ENCODE measurements at places on chromosomes 4 and X.

DNA sequence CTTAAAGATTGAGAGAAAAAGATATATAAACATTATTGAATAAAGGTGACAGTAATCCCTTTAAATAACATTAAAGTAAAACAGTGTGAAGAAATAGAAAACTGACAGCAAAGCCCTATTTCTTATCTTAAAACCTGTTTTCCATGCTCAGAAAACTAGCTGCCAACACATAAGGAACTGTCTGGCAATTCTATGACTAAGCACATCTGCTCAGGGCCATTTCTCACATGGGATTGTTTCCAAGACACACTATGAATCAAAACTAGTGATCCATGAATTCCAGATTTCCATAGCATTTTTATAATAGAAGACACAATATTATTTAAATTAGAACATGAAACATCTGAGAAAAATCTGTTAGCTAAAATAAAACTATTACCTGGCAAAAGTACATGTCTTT, 113.4 kb downstream of the SCLT1 start:
- DNase-seq = peak; percentile 86

- DNase-seq = peak; percentile 47
Observed at GRCh38 chr4:15744016-15744545, 34.0 kb upstream of the CD38 start.

DNA sequence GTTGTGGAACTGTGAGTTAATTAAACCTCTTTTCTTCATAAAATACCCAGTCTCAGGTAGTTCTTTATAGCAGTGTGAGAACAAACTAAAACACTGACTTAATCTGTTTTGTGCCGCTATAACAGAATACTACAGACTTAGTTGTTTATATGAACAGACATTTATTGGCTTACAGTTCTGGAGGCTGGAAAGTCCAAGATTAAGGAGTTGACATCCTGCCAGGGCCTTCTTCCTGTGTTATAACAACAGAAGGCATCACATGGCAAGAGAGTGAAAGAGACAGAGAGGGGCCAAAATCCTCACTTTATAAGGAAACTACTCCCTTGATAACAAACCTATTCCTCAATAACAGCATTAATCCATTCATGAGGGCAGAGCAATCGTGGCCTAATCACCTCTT, 42.5 kb upstream of the KCNIP4 start:
- DNase-seq = peak; percentile 14

DNA sequence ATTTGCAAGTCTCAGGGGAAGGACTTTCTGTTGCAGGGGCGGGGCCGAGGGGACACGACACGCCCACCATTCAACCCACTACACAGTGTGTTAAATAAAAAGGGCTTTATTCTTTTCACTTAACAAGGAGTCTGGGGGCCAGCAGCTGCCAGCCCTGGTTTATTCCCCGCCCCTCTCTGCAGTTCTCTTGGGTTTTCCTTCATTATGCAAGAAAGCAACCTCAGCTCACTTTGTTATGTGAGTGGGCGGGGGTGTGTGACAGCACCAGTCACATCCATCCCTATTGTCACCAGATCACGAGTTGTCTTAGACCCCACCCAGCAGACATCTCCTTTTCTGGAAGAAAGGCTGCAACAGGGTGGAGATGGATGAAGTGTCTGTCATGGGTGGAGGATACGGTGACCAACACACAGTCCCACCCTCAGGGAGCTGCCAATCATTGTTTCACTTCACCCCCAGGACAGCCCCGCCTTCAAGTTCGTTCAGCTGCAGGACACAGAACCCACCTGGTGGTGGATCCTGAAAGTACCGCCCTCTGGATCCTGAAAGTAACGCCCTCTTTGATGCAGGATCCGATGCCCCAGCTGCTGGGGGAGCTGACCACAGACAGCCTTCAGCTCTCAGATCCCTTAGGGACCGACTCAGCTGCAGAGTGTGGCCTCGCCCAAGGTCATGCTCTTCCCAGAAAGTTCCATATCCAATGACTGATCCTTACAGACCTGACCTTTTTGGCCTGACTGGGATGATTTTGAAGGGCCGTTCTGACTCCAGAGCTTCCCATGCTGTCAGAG, 79.6 kb downstream of the SMIM20 start:
- peak; percentile 16 for DNase-seq

- DNase-seq = no peak
Observed at GRCh38 chrX:1093121-1093520, 119.3 kb downstream of the CRLF2 start.

DNA sequence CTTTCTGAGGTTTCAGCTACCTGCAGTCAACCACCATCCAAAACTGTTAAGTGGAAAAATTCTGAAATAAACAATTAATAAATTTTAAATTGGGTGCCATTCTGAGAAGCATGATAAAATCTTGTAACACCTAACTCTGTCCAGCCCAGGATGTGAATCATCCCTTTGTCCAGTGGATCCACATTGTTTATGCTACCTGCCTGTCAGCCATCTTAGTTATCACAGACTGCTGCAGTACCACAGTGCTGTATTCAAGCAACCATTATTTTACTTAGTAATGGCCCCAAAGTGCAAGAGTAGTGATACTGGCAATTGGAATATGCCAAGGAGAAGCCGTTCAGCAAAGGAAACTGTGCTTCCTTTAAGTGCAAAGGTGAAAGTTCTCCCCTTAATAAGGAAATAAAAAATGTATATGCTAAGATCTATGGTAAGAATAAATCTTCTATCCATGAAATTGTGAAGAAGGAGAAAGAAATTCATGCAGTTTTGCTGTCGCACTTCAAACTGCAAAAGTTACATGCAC, 20.6 kb downstream of the CAMK2D start:
- no peak for DNase-seq

- DNase-seq = no peak
Observed at GRCh38 chrX:39492497-39493162, 605.1 kb downstream of the BCOR start.

DNA sequence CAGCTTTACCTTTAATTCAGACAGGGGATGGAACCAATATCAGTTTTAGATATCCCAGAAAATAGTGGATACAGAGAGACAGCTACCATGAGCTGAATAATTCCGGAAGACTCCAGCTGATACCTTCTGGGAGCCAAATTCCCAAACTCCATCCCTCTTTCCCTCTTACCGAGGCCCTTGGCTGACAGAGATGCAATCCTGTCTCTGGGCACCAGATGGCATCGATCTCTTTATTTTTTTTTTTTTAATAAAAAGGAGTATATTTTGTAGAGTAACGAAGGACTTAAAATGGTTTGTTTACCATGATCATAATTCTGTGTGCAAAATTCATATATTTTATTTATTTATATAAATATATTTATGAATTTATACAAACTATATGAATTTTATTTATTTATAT, 31.0 kb downstream of the RAB40A start:
- DNase-seq = peak; percentile 5

DNA sequence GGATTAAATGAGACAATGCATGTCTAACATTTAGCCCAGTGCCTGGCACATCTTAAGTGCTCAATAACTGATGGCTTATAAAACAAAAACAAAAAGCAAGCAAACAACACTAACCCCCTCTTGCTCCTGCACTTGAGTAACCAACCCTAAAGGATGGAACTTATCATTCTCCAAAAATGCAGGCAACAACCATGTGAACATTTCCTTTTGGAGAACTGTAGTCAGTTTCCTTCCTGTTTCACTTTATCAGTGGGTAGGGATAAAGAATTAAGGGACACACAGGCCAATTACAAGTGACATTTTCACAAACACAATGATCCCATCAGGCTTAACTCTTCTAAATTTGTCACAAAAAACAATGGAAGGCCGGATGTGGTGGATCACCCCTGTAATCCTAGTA, 30.4 kb downstream of the RPS3A start:
- no peak for DNase-seq

DNA sequence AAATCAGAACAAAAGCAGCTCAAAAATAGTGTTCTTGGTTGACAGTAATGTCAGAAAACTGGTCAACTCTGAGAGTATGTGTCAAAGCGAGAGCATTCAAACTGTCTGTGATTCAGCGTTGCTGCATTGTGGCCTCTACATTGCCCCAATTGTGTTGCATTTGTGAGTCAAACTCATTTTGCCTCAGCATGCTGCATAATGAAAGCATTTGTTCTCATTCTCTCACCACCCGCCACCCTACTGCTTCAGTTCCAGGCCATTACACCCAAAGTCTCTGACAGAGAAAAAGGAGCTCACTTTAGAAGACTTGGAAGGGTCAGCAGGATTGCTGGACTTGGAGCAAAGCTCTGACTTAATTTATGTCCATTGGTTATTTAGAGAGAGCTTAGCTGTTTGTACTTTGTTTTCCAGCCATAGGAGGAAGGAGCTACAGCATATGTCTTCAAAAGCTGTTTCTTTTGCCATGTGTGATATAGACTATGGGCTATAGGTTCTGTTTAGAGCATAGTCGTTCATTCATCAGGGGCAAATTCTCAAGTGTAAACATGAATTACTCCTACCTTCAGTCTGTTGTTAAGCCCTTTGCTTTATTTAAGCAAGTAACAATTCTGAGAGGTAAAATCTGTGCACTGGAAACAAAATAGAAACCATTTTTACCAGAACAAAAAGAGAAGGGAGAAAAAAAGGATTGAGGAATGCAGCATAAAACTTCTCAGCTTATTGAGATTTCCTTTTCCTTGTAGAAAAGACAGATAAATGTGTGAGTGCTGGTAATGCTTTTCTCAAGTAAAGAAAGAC, 153.4 kb upstream of the ANK2 start:
- DNase-seq = peak; percentile 54

- DNase-seq = no peak
Observed at GRCh38 chr4:1836650-1837049, 19.3 kb downstream of the LETM1 start.

- no peak for DNase-seq
Observed at GRCh38 chrX:15853586-15854079, 980 bp downstream of the AP1S2 start.

- DNase-seq = peak; percentile 53
Observed at GRCh38 chr4:24103434-24104157, 213.7 kb upstream of the PPARGC1A start.

DNA sequence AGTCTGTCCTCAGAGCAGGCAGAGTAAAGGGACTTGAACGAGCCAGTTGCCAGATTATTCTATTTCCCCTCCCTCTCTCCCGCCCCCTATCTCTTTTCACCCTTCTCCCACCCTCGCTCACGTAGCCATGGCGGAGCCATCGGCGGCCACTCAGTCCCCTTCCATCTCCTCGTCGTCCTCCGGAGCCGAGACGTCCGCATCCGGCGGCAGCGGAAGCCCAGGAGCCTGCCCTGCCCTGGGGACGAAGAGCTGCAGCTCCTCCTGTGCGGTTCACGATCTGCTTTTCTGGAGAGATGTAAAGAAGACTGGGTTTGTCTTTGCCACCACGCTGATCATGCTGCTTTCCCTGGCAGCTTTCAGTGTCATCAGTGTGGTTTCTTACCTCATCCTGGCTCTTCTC, 106.2 kb upstream of the SMAD1 start:
- no peak for DNase-seq

DNA sequence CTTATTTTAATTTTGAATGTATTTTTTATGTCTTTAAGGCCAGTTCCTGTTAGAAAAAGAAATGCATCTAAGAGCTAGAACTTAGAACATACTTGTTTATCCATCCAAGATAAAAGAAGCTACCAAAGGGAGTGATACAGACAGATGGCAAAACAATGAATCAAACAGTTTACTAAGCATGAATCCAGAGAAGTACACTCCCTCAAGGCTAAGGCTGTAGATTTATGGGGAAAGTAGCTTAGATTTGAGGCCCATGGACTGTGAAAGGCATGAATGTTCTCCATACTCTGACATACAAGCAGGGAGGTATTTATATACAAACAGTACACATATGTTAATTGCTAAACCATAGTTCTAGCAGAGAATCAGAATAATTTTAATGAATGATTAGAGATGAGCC, 255.3 kb upstream of the NRK start:
- DNase-seq = no peak

DNA sequence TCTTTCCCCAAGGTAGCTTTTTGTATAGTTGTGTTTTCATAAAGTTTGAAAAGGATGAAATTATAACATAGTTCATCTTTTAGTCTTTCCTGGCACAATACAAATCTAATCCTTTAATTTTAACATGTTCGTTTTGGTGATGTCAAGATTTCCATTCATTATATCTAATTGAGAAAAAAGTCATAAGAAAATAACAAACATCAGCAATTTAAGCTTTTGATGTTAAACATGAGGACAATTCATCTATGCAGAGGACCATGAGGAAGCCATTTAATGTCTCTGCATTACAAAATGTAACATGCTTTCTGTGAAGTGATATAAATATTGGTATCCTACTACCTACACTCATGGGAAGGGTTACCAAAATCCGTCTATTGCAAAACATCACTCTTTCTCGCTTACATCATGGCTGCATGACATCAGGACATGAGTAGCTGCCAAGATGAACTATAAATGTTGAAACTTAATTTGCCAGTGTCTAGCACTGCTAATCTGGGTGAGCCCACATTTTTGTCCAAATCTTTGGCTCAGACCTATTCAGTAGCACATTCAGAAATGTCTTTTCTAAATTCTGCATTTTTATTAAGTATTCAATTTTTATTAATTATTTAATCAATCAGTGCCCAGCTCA, 9.5 kb downstream of the EPGN start:
- peak; percentile 13 for DNase-seq

DNA sequence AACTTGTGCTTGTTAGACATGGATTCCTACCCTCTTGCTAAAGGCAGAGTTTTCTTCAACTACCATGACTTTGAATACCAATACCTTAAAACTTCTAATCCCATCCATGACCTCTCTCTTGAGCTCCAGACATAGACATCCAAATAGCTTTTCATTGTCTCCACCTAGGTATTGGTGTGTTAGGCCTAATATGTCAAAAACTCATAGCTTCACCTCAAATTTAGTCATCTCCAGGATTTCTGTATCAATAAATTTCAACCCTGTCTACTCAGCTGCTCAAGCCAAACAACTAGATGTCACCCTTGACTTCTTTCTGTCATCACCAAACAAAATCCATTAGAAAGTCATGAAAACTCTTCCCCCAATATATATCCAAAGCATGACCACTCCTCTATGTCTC, 617.7 kb upstream of the GRIA3 start:
- DNase-seq = no peak

GRCh38 chr4:20273793-20274192, 22.1 kb downstream of the SLIT2 start:
- DNase-seq = no peak

DNA sequence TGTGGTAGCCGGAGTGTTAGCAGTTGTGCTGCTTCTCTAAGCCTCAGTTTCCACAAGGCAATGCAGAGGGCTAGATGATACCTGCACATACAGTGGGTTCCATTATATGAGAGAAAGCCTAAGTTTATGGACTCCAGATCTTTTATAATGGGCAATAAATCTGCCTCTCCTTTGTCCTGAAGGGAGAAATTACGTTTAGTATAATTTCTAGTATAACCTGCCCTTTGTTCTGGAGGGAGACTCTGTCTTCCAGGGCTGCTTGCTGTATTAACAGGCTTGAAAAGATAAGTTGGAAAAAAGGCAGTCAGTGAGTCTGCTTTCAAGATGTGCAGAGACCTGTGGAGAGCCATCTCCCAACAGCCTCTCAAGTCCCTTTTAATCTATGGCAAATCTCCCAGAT, 42.8 kb downstream of the ZNF81 start:
- DNase-seq = no peak

GRCh38 chr4:13529128-13529919, 15.0 kb downstream of the NKX3-2 start:
- no peak for DNase-seq

GRCh38 chr4:73234712-73235111, 23.9 kb downstream of the ANKRD17 start:
- DNase-seq = no peak

- DNase-seq = no peak
Observed at GRCh38 chr4:173146456-173146855, 22.2 kb upstream of the GALNT7 start.

Measured in fibroblast of skin of right biceps (primary cell).